ENCODE measurements at places on chromosomes 2 and 18. TPM values are rescaled to one million over a fixed set of nuclear protein-coding genes. Genes with fewer than 3 reads are reported as not detected.

DNA sequence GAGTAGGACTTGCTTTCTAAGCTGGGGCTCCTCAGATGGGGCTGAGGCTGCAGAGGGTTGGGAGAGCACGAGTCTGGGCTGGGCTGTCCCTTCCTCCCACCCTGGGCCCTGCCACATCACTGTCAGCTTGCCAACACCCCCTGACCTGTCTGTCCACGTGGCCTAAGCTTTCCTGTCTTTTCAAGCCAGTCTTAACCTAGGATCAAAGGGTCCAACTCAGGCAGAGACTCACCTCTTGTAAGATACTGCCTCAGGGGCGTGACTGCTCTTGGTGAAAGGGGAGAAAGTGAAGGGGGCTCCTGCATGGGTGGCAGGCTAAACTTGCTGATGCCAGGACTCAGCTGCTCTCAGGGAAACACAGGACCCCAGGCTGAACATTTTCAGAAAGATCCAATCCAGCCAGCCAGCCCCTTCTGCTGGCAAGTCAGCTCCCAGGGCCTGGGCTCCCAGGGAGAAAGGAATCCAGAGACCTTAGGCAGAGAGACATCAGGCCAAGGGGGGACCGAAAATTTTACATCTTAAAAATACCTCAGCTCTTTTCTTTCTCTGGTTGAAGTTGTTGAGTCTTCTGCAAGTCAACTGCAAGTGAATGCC is 144.2 kb upstream of the ID2 start:
- DNase-seq: no peak

DNA sequence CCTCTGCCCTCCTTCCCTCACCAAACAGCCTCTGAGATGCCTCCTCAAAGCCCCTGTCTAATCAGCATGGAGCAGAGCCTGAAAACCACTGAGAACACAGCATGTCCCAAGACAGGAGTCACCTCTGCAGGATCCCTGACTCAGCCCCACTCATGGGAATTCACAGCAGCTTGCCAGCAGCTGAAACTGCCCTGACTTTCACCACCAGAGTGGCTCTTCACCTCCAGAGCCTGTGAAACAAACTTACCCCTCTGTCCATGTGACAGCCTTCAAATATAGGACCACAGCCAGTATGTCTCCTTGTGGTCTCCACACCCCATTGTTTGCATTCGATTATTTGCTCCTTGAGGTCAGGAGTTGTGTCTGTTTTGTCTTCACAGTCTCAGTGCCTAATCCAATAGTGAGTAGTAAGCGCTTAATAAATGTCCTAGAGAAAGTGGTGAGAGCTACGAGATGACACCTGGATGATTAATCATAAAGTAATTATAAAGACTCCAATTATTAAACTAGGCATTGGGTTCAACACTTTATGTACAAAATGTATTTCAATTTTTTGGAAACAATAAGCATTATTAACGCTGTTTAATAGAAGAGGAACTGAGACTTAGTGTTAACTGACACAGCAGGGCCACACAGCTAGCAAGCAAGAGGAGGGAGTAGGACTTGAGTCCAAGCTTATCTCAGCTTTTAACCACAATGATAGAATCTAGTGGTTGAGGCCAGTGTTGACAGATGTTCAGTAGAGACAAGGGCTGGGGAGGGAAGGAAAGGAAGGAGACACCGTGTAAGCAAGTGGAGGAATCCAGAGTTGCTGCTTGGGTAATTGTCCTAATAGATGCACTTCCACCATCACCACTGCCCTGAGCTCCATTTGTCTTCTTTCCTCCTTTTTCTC is 358.7 kb upstream of the TNP1 start:
- peak; percentile 72 for DNase-seq

- peak; percentile 13 for DNase-seq
Measured at GRCh38 chr2:175743011-175743410, 259.1 kb downstream of the LNPK start.

The ROCK2 gene
- total RNA-seq: 92.9 TPM

The DAPL1 gene
- not detected for total RNA-seq

- no peak for DNase-seq
Measured at GRCh38 chr2:66306483-66306882, 128.4 kb upstream of the MEIS1 start.

- no peak for DNase-seq
Measured at GRCh38 chr2:86176597-86176996, 18.7 kb downstream of the IMMT start.

The CXCR4 gene
- 0.27 TPM for total RNA-seq

DNA sequence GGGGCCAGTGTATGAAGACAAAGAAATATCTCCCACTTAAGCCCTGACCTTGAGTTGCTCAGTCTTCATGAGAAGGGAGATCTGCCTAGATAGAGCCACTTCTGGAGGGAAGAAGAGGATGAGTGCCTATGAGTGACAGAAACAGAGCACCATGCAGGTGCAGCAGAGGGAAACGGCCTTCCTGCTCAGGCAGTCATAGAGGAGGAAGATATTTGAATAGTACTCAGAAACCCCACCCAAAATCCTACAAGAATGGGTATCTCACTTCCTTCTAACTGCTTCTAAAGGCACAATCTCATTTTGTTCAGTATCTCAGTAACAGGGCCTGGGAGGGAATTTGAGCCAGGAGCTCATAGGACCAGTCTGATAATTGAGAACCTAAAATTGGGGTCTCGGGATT is 339.3 kb downstream of the ALK start:
- DNase-seq: no peak

- peak; percentile 81 for DNase-seq
Measured at GRCh38 chr2:39435741-39436591, 1.1 kb downstream of the MAP4K3 start.

The ADAM23 gene
- total RNA-seq: 7.8 TPM

DNA sequence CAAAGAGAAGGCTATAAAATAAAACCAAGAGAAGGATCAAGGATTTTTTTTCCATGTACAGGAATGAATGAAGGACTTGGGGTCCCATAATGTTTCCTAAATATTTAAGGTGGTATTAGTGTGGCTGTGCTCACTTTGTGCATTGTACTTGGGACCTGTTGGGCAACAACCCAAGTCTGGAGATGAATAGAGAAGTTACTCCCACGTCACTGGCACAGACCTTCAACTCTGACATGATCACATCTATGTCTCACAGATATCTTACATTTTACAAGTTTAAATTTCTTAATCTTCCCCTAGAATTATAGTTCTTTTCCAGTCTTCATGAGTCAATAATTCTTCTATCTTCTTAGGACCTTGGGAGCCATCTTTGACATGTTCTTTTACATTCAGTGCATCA is 133.4 kb downstream of the PLCL1 start:
- no peak for DNase-seq
